Upper lobe of right lung (tissue), 1 donor: ENCODE measurements at places on chromosomes 4 and X. TPM values are rescaled to one million over a fixed set of nuclear protein-coding genes. Genes with fewer than 3 reads are reported as not detected.

DNA sequence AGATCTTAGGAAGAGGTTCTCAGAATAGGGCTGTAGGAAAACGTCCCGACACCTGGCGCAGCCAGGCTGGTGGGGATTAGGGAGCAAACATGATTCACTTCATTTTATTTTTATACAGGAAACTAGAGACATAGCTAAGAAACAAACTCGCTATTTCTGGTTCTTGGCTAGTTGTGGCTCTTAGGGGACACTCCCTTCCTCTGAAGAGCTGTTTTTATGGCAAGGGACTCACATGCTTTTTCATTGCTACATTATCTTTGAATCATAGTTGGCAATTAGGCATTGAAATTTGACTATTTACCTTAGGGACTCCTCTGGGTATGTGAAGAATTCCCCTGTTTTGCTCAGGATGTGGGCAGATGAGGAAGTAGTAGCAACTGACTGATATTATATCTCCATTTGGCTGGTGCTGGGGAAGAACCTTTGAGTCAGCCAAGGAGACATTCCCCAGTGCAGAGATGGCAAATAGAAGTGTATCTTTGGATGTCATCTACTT lies 174.5 kb downstream of the SMIM20 start:
- DNase-seq = no peak

DNA sequence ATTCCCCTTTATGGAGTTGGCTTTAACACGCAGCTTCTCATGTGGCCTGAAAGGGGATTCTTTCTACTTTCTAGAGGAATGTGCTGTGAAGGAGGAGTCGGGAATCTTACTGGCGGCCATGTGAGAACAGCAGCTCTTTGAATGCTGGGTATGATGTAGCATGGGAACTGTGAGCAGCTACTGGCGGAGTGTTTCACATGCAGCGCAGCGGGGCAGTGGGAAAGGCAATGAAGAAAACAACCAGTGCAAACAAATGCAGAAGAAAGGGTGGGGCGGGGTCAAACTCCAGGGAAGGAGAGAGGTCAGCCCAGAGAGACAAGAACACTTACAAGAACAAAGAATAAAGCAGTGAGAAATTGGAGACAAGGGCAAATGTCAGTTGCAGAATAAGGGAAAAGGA lies 363.8 kb upstream of the FTHL17 start:
- no peak for DNase-seq

- DNase-seq = no peak
Measured at GRCh38 chrX:79630033-79631009, 263.2 kb upstream of the ITM2A start.

DNA sequence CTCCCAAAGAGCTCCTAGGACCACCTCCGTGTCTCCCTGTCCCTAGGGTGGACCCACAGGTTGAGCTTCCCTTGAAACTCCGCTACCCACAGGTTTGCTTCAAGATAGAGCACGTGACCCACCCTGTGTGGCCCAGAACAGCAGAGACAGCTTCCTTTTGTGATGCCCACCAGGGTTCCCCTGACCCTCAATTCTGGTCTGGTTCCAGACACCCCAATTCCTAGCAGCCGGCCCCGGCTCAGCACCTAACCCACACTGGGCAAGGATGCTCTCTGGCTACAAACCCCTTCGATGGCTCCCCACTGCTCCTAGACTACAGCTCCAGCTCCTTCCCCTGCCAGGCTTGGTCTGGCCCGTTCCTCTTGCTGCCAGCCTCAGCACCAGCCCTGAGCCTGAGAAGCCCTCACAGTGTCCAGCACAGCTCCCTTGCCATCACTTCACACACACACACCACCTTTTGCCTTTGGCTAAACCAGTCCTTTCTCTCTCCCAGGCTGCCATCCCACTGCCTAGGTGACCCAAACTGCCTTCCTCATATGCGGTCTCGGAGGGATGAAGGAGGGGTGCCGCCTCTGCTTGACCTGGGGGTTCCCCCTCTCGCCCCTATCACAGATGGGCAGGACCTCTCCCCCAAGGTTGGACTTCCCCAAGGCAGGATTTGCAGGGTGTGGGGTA lies 6.2 kb downstream of the PNCK start:
- no peak for DNase-seq

- DNase-seq = no peak
Measured at GRCh38 chr4:186025408-186025690, 43.6 kb upstream of the TLR3 start.

- DNase-seq = no peak
Measured at GRCh38 chr4:37540486-37540885, 145.7 kb downstream of the RELL1 start.

GRCh38 chrX:139554991-139555675 lies 24.6 kb downstream of the F9 start:
- DNase-seq = no peak

GRCh38 chr4:182478475-182478874 lies 235.3 kb downstream of the TENM3 start:
- no peak for DNase-seq

DNA sequence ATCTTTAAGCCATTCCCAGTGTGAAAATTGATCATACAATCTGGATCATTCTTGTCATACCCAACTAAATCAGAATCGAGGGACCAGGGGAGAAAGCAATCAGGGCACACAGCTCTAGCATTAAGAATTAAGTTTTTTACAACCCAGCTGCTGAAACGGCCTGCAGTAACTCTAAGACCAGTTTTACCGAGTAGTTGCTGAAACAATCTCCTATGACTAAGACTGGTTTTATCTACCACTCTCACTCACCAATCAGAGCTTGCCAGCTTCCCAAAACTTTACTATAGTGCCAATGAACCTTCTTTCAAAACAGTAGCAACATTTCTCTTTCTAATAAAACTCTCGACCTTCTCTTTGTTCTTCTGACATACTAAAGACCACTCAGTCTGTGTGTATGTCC lies 2.8 kb upstream of the SAP30 start:
- no peak for DNase-seq

- DNase-seq = no peak
Measured at GRCh38 chr4:137124278-137124932, 407.9 kb downstream of the PCDH18 start.

GRCh38 chr4:18435781-18436180 lies 414.2 kb upstream of the LCORL start:
- DNase-seq = no peak

GRCh38 chr4:3409571-3410091 lies 32.1 kb upstream of the HGFAC start:
- peak; percentile 47 for DNase-seq

GRCh38 chrX:106300656-106301055 lies 132.6 kb downstream of the PWWP3B start:
- DNase-seq = no peak

DNA sequence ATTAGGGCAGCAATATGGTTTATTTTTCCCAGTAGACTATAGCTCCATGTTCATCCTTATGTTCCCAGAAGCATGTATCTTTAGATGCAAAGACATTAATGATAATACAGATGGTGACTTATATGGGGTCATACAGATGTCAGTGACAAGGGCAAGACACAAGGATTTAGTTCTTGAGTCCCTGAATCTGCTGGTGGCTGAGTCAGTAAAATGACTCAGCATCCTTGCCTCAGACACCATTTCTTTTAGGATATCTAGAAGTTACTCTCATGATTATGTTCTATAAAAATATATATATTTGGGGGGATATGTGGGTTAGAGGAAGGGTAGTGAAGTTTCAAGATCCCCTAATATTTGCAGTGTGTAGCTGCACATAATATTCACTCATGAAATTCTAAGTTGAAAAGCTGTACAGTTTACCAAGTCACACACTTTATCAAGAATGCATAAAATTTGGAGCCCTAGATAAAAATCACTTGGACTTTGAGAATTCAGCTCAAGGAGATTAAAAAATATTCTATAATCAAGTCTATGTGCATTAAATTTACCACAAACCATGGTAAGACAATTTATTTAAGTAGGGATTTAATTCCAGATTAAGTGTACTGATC lies 101.9 kb downstream of the LNX1 start:
- DNase-seq = no peak

- no peak for DNase-seq
Measured at GRCh38 chrX:105307762-105308161, 87.3 kb upstream of the TEX13A start.

DNA sequence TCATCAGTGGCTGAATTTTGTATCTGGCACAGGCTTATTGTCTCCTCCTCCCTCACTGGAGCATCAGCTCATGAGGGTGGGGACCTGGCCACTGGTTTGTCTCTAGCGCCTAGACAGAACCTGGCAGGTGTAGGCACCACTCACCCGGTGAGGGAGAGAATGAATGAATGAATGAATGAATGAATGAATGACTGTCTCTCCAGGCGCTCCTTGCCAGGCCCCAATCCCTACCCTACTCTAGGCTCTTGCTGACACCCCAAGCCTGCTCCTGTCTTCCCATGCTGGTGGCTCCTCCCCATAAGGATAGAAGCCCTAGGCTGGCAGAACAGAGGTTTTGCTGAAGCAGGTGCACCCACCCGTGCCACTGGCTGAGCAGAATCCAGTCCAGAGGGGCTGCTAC lies 41.3 kb upstream of the GRPEL1 start:
- DNase-seq = peak; percentile 32

GRCh38 chr4:42112846-42113245 lies 39.6 kb downstream of the BEND4 start:
- no peak for DNase-seq

- DNase-seq = no peak
Measured at GRCh38 chrX:151153086-151153485, 23.3 kb upstream of the GPR50 start.

GRCh38 chr4:48336146-48336870 lies 5.0 kb upstream of the SLAIN2 start:
- DNase-seq = no peak

DNA sequence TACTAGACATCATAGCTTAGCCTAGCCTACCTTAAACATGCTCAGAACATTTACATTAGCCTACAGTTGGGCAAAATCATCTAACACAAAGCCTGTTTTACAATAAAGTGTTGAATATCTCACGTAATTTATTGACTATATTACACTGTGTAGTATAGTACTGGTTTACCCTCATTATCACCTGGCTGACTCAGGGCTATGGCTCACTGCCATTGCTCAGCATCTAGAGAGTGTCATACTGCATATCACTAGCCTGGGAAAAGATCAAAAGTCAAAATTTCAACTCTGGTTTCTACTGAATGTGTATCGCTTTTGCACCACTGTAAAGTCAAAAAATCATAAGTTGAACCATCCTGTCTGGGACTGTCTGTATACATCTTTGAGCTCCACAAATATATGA lies 78.6 kb downstream of the CEP44 start:
- no peak for DNase-seq

GRCh38 chr4:24054910-24055309 lies 165.1 kb upstream of the PPARGC1A start:
- DNase-seq = no peak

DNA sequence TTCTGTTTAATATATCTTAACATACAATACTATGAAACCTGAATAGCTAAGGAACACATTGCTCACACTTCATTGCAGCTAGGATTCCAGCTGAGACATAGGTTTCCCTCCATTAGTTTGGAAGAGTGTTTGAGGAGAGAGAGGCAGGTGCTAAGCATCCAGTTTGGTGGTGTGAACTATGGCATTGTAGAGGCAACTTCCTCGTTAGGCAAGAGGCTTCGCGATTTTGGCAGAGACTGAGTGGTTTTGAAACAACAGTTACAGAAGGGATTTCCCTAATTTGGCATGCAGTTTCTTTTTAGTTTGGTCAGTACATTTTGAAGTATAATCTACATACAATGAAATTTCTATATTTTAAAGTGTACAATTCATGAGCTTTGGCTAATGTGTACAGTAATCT lies 117.1 kb upstream of the BMP3 start:
- no peak for DNase-seq

GRCh38 chr4:83677656-83678055 lies 141.7 kb downstream of the GPAT3 start:
- no peak for DNase-seq

DNA sequence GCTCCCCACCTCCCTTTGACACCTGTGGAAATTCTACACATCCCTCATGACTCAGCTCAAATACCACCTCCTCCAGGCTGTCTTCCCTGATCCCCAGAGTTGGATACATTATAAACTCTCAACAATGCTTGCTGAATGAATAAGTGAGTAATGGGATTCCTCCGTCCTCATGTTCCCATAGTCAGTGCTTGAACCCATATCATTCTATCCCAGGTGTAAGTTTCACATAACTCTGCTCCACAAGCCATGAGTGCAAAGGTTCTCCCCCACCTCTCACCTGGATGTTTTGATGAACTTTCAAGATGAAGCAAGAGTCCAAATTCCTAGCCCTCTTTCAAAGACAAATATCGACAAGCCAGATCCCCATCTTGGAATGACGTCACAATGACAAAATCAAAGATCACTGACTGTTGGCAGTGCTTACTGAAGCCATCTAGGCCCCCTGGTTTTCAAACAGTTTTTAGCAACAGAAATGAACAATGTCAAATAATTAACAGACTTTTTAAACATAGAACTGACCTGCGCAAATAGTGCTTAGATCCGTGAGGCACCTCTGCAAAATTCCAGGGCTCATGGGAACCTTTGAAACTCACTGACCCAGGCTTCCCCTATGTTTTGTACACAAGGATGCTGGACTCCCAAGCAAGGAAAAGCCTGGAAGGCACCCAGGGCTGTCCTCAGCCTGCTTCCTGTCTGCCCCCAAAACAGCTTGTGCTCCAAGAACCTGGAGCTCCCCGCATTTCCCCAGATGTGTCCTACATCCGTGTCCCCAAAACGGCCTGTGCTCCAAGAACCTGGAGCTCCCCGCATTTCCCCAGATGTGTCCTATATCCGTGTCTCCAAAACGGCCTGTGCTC lies 4.0 kb downstream of the SLC2A9 start:
- no peak for DNase-seq

GRCh38 chr4:188139671-188140070 lies 430 bp downstream of the TRIML1 start:
- DNase-seq = no peak

- no peak for DNase-seq
Measured at GRCh38 chr4:119643306-119644042, 14.9 kb upstream of the PDE5A start.

- no peak for DNase-seq
Measured at GRCh38 chrX:38276089-38276488, 51.2 kb downstream of the RPGR start.

- DNase-seq = peak; percentile 55
Measured at GRCh38 chr4:8840006-8840793, 31.4 kb downstream of the HMX1 start.

- DNase-seq = no peak
Measured at GRCh38 chr4:152585023-152585441, 49.1 kb upstream of the FBXW7 start.

DNA sequence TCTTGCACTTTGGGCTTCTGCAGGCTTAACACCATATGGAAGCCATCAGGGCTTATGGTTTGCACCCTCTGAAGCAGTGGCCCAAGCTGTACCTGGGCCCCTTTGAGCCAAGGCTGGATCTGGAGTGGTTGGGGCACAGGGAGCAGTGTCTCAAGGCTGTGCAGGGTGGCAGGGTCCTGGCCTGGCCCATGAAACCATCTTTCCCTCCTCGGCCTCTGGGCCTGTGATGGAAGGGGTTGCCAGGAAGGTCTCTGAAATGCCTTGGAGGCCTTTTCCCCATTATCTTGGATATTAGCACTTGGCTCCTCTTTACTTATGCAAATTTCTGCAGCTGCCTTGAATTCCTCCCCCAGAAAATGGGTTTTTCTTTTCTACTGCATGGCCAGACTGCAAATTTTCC lies 134.7 kb upstream of the USP9X start:
- DNase-seq = no peak

RENBP gene
- total RNA-seq = 46.4 TPM

DCLK2 gene
- total RNA-seq = 4.9 TPM

SLAIN2 gene
- 94.3 TPM for total RNA-seq

MAGED4 gene
- total RNA-seq = 2.1 TPM

CT45A10 gene
- total RNA-seq = not detected

STAG2 gene
- 71.4 TPM for total RNA-seq

TNMD gene
- total RNA-seq = not detected

TRIM60 gene
- not detected for total RNA-seq

KDR gene
- total RNA-seq = 48.6 TPM
